Effector memory CD4-positive, alpha-beta T cell (primary cell): ENCODE measurements at places on chromosomes 4 and X.

GRCh38 chrX:154470434-154470833, 8.6 kb downstream of the LAGE3 start:
- DNase-seq: no peak

GRCh38 chr4:24404281-24404680, 180.1 kb downstream of the DHX15 start:
- no peak for DNase-seq

GRCh38 chrX:129006491-129006890, 516.8 kb downstream of the SMARCA1 start:
- no peak for DNase-seq

DNA sequence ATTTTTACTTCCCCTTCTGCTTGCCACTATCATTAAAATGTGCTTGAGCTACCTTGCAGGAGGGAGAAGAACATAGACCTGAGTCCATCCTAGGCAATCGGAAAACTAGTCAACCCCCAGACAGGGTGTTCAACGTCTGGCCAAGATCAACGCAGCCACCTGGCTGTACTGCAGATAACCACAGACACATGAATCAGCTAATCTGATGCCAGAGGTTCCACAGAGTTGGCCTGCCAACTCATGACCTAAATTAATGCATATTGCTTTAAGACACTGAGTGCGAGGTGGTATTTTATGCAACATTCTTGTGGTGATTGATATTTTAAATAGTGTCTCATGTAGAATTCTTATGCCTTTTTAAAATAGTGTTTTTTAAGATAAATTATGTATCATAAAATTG, 1283.8 kb upstream of the PABPC4L start:
- no peak for DNase-seq

DNA sequence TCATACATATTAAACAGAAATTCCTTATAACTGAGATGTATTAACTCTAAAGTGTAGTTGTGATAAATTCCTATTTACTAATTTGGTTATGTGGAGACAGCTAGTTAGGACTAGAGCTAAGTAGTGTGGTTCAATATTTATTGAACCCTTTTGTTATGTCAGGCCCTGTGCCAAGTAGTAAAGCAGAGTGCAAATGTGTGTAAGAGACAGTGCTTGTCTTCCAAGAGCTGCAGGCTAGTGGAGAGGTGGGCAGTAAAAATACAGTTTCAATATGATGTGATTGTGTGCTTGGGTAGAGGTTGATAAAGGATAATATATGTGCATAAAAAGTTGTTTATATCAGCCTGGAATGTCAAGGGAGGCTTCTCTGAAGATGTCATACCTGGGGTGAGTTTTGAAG, 80.0 kb downstream of the TBC1D19 start:
- DNase-seq: no peak

GRCh38 chrX:133674726-133675470, 259.6 kb upstream of the GPC4 start:
- no peak for DNase-seq

GRCh38 chr4:2065106-2065930, 6.2 kb downstream of the NAT8L start:
- DNase-seq: no peak

DNA sequence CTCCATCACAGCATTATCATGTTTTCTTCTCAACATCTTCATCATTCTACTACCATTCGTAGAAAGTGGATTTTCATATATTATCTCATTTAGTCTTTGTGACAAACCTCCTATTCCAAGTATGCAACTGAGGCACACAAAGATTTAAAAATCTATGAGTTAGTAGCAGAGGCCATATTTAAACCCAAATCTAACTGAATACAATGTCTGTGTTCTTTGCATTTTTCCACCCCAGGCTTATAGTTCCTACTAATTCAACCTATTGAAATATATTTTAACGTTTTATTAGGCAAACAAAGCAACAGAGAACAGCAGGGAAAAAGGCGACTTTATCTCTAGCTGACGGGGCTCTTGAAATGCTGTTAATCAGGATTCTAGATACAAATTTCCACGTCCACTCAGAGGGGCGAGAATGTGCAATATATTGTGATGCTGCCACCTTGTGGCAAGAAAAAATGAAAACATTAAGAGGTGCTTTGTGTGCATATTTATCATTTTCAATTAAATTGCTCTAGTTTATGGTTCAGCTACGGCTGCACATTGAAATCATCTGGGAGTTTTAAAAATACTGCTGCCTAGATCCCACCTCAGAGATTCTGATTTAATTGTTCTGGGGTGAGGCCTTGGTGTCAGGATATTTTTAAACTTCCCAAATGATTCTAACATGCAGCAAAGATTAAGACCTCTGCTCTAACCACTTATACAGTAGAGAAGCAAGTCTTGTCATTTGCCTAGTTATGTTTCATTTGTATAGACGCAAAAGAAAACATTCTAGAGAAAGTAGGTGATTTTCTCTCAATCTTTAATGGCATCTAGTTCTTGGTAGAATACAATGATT, 315.9 kb downstream of the MAPK10 start:
- DNase-seq: no peak

DNA sequence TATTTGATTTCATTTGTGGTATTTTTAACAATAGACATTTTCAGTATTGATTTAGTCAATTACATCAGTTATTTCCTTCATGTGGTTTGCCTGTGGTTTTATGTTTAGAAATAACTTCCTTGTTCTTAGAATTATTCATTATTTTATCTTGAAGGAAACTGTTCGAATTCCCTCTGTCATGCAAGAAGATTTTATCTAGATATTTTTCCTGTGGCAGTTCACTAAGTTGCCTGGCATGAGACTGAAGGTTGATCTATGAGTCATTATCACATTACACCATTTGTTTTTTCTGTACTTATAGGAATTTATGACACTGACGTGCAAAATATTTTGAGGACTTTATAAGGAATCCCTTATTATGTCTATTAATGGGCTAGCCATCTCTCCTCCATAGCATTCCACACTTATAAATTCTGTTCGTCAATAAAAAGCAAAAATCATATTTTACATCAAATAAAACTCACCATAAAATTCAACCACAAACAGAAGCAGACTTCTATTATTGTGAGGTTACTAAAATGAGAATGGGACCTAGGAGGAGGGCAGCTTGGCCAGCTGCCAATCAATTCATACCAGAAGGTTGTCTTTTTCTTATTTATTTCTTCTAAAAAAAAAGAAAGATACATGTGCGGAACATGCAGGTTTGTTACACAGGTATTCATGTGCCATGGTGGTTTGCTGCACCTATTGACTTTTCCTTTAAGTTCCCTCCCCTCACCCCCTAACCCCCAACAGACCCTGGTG, 179.0 kb downstream of the KCNIP4 start:
- no peak for DNase-seq

- no peak for DNase-seq
These were observed 104.0 kb downstream of the CEP44 start for GRCh38 chr4:174387721-174388120.

GRCh38 chr4:4893721-4894120, 34.3 kb downstream of the MSX1 start:
- no peak for DNase-seq

- DNase-seq: no peak
These were observed 14.4 kb downstream of the PPEF1 start for GRCh38 chrX:18721683-18722499.

GRCh38 chrX:30627818-30628652, 25.2 kb upstream of the GK start:
- no peak for DNase-seq

GRCh38 chr4:107721436-107722100, 1.5 kb upstream of the PAPSS1 start:
- DNase-seq: peak; percentile 25

GRCh38 chr4:187992971-187993370, 2.6 kb upstream of the ZFP42 start:
- DNase-seq: no peak

DNA sequence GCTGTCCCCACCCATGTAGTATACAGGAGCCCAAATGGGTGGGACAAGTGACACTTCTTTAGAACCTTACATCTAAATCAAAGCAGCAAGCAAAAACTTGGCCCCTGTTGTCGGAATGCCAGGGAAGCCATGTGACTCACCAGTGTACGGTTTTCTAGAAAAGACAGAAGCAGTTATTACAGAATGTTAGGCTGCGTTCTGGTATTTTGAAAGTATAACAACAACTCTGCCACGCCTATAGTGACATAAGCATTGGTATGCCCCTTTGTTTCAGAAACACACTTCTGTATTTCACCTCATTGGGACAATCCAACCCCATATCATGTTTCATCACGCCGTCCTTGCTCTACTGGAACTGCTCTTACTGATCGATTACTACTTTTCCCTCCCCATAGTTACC, 14.8 kb downstream of the PDHA1 start:
- no peak for DNase-seq

DNA sequence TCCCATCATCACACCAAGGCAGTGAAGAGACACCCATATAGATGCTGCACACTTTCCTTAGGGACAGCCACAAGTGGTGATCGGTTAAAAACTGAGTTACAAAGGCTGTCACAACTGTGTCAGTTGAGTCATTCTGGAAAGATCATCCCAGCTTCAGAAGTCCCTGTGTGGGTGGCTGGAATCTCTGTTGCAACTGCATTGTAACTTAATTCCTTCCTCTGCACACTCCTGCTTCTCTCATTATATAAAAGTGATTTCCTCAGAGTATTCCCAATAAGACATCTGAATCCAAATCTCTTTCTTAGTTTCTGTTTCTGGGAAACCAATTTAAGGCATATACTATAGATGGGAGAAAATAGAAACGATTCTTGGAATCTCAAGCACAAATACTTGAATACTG, 88.1 kb downstream of the FSTL5 start:
- no peak for DNase-seq

DNA sequence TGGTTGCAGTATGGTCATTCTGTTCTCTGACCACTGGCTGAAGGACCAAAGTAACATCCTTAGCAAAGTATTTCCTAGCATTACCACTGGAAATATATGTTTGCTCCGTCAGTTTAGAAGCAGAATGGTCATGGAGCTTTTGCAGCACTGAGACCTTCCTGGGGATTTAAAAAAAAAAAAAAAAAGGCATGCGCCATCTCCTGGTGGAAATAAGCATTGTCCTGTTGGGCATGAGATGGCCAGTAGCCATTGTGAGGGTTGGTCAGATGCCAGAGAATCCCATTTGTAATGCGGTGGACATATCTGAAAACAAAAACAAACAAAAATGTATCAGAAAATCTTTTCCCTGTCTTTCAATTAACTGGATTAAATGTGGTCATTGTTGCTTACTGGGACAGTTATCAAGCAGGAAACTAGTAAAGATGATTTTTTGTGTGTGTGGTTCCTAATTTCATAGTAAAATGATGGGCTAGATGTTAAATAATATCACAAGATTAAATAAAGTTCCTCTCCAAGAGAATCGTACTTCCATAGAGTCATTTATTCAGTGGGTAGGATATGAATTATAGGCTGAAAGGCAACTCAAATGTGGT, 139.6 kb downstream of the SOWAHB start:
- DNase-seq: no peak

- DNase-seq: no peak
These were observed 4.1 kb downstream of the FOXO4 start for GRCh38 chrX:71099736-71100135.

DNA sequence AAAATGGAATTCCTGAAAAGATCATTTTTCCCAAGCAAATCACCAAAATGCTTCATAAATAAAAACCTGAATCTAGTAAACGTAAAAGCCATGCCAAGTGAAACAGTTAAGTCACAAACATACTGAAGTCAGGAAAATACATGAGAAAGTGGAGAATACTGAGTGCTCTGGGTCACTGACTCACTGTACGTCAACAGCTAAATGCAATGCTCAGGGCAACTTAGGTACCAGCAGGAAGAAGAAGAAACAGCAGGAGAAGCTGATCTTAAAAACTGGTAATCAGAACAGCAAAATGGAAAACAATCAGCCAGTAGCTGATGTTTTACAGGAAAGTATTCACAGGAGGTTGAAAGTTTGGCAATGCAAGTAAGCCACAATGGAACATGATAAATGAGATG, 252.6 kb upstream of the ETNPPL start:
- no peak for DNase-seq

DNA sequence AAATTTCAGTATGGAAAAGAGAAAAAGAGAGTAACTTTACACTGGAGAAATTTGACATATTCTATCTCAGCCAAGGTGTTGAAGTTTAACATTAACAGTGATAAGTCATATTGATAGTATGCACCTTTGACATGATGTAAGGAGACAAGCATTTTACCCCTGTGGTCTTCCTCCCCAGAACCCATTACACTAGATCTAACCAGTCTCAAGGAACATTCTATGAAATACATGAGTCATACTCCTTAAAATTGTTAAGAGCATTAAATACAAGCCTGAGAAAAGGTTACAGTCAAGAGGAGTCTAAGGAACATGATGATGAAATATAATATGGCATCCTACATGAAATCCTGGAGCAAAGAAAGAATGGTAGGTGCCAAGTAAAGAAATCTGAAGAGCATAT, 1151.3 kb upstream of the IGFBP7 start:
- DNase-seq: no peak

- no peak for DNase-seq
These were observed 593.2 kb downstream of the ZNF674 start for GRCh38 chrX:45952030-45952429.

DNA sequence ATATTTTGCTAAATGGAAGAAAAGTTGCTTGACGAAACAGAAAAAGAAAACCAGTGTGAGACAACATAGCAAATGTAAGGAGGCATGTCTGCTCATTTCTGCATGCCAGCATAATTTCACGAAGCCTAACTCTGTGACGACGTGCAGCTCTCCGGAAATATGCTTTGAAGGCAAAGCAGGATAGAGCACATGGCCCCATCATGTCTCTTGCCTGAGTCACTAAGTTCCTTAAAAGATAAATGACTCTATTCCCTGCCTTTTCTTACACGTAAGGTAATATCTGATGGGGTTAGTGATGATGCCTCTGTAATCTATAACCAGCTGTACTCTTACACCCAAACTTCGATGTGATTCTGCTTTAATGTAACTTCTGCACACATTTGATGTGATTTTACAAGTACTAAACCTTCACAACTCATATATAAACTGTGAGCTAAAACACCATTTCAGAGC, 64.5 kb downstream of the ANXA3 start:
- DNase-seq: no peak

GRCh38 chr4:81912376-81913030, 440.8 kb upstream of the RASGEF1B start:
- DNase-seq: no peak

DNA sequence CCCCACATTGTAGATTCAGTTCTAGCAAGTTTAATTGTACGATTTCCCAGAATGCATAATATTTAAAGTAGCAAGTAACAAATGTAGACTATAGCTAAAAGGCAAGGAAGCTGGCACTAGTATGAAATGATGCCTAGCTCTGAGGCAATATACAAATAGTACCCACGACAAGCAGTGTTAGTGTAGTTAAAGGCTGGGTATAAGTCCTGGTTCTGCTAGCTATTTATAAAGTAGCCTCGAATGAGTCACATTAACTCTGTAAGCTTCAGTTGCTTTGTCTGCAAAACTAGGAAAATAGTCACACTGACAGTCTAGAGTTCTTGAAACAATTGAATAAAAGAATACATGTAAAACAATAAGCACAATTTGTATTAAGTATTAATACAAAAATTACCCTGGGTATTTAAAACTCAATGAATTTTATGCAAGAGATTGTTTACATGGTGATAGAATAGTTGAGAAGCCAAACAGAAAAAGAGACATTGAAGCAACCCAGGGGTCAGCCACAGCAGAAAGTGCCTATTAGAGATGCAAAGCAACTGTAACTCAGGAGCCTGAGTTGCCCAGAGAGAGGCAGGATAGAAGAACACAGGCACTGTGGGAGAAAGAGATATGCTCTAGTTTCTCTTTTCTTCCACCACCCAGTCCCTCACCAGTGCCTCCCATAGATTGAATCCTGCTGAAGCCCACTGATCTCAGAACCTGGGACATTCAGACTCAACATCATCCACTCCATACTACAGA, 949.0 kb downstream of the C4orf33 start:
- DNase-seq: no peak
